B cell (primary cell): ENCODE measurements at places on chromosomes 11 and 22.

- DNase-seq = no peak
Observed at GRCh38 chr22:32854351-32854804, 52.9 kb downstream of the TIMP3 start.

- no peak for DNase-seq
Observed at GRCh38 chr11:78586452-78587046, 11.9 kb upstream of the NARS2 start.

- DNase-seq = peak; percentile 28
Observed at GRCh38 chr11:35227576-35228327, 88.8 kb downstream of the CD44 start.

DNA sequence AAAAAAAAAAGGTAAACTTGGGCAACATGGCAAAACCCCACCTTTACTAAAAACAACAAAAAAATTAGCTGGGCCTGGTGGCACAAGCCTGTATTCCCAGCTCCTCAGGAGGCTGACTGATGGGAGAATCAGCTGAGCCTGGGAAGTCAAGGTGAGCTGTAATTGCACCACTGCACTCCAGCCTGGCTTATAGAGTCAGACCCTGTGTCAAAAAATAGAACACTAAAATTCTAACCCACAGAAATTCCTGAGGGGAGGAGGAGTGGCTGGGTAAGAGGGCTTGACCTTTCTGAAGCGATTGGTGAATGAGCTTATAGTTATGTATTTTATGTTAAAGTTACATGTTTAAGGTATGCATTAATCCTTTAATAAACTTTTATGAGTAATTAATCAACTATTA, 53.3 kb downstream of the FAT3 start:
- DNase-seq = no peak

GRCh38 chr22:40838486-40838885, 18.0 kb downstream of the ST13 start:
- no peak for DNase-seq

- DNase-seq = peak; percentile 33
Observed at GRCh38 chr11:63871962-63872799, 33.3 kb downstream of the MARK2 start.

GRCh38 chr22:47051441-47052071, 289.1 kb downstream of the TBC1D22A start:
- DNase-seq = no peak

DNA sequence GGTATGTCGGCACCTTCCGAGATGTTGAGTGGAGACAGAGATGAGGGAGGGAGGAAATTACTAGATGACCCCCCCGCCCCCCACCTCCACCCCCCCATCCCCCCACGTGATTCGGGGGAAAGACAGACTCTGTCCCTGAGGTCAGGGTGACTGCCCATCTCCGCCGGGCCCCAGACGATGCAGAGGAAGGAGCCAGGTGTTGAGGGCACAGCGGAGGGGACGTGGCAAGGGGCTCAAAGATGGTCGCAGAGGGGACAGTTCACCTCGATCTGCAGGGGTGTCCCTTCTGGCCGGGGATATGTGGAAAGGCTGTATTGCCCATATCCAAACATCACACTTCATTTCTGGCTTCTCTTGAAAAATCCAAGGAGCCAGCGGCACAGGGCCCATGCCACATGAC, 14.1 kb downstream of the PHF21B start:
- DNase-seq = no peak

GRCh38 chr22:50529897-50530579, at the start of gene TYMP:
TYMP (minus strand) TSS chr22:50530012; CDS start chr22:50529709, 303 bp downstream.
- peak; percentile 90 for DNase-seq

GRCh38 chr22:19109198-19110063, 12.8 kb downstream of the DGCR2 start:
- DNase-seq = peak; percentile 78

DNA sequence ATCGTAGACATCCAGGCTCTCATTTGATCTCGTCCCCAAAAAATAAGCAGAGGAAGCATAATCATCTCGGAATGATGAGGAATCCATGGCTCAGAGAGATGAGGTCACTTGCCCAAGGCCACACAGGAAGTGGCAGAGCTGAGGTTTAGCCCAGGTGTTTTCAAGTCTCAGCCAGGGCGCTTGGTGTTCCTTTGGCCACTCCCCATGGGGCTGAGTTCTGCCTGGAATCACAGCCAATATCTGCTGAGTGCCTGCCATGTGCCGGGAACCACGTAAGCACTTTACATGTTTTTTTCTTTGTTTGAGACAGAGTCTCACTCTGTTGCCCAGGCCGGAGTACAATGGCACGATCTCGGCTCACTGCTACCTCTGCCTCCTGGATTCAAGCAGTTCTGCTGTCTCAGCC, 29.5 kb upstream of the MYH9 start:
- no peak for DNase-seq

DNA sequence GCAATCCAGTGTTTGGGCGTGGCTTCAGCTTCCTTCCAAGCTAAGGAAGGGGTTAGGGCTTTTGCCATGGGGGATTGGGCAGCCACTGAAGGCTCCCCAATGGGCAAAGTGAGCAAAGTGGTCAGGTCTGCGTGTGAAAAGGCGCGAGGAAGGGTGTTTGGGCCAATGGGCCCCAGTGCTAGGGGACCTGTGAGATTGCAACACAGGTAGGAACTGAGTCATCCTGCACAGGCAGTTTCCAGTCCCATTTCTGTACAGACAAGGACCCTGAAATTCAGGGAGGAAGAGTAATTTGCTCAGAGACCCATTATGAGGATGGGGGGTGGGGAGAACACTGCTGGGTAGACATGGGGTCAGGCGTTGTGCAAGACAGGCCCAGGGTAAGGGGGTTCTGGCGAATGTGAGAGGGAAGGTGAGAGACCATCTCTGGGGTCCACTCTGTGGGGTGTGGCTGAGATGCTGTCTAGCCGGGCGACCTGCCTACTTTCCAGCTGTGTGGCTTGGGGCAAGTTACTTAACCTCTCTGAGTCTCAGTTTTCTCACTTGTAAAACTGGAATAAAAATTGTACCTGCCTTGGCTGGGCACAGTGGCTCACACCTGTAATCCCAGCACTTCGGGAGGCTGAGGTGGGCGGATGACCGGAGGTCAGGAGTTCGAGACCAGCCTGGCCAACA, 7.3 kb downstream of the CCDC88B start:
- no peak for DNase-seq

GRCh38 chr11:130528298-130529261, 80.1 kb downstream of the ADAMTS15 start:
- DNase-seq = no peak

GRCh38 chr11:86811637-86812321, 11.4 kb downstream of the PRSS23 start:
- no peak for DNase-seq

- DNase-seq = no peak
Observed at GRCh38 chr11:78350091-78350645, 67.5 kb downstream of the GAB2 start.

DNA sequence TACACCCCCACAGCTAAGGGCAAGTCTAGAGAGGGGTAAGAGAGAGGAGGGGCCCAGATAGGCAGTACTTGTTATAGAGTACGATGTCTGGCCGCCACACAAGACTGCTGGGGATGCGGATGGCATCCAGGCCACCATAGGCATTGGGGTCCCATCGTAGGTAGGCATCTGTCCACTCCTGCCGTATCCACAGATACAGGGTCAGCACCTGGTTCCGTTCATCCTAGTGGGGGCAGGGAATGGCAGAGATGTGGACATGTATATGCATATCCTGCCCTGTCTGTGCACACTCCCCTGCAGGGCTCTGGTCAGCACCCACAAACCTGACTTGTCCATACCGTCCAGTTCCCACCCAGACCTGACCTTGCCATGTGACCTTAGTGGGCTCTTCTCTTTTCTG, 2.1 kb downstream of the CHRNA10 start:
- DNase-seq = no peak

- no peak for DNase-seq
Observed at GRCh38 chr22:46012182-46012880, 35.4 kb upstream of the WNT7B start.

GRCh38 chr22:23566705-23567475, 13.2 kb downstream of the IGLL1 start:
- no peak for DNase-seq

DNA sequence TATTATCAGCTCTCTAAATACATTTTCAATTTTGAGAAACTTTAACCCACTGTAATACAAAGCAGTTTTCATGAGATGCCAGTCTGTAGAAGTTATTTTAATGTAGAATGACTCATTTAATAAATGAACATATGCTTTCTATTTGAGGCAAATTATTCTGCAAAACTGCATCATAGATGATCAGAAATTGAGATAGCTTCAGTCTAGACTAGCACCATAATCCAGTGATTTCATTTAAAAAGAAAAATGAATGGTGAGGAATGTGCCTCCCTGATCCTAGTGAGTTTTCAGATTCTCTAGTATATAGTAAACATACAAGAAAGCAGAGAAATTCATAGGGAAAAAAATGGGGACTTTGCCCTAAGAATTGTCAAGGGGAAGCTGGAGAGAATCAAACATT, 66.1 kb downstream of the OR5AK2 start:
- no peak for DNase-seq

DNA sequence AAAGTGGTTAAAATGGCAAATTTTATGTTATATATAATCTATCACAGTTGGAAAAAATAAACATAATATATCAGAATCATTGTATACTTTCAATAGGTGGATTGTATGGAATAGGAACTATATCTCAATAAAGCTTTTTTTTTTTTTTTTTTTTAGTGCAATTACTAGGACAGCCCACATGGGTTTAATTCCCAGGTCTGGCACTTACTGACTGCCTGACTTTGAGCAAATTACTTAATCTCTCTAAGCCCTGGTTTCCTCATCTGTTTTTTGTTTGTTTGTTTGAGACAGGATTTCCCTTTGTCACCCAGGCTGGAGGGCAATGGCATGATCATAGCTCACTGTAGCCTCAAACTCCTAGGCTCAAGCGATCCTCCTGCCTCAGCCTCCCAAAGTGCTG, 26.1 kb upstream of the BAIAP2L2 start:
- no peak for DNase-seq

- no peak for DNase-seq
Observed at GRCh38 chr11:87251560-87251959, 213.8 kb downstream of the TMEM135 start.

DNA sequence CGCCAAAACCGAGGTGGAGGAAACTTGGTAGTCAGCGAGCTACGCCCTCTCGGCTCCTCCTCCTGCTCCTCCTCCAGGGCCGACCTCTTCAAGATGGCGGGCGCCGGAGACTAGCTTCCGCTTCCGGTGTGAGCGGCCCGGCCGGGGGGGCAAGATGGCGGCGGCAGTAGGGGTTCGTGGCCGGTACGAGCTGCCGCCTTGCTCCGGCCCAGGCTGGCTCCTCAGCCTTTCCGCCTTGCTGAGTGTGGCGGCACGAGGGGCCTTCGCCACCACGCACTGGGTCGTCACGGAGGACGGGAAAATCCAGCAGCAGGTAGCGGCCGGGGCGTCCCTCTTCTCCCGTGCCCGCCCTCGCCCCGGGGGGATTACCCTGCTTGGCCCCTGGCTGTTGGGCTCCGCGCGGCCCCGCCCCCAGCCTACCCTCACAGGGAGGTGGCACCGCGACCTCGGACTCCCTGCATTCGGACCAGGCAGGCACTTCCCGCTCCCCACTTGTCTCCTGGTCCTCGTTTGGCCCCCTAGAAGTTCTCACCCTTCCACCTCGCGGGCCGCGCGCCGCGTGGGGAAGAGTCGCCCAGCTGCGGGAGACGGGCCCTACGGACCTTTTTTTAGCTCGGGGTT, at the start of gene TTC17:
TTC17 (plus strand) TSS at position 120 of the 621 bp plus-strand sequence; CDS start at position 155, 35 bp downstream.
- DNase-seq = peak; percentile 93

DNA sequence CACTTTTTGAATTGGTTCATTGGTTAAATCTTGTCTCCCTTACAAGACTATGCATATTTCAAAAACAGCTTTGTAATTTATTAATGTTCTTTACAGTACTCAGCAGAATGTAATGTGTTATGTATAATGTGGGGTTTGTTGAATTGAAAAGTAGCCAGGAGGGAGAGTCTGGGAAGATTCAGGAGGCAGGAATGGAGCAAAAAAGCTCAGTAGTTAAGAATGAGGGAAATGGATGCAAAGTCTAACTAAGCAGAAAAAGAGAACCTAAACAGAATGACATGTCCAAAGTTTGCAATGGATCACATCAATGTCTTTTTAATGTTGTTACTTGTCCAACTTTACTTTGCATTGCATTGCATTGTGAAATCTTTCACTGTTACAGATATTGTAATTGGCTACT, 86.5 kb upstream of the CARD18 start:
- no peak for DNase-seq

- DNase-seq = peak; percentile 23
Observed at GRCh38 chr11:78450866-78451265, 33.2 kb upstream of the GAB2 start.

- peak; percentile 82 for DNase-seq
Observed at GRCh38 chr11:75706260-75706729, 11.3 kb upstream of the MOGAT2 start.

GRCh38 chr11:134714021-134714656, 302.1 kb upstream of the B3GAT1 start:
- no peak for DNase-seq

- DNase-seq = no peak
Observed at GRCh38 chr22:47143249-47143938, 380.9 kb downstream of the TBC1D22A start.

- no peak for DNase-seq
Observed at GRCh38 chr11:12439615-12440014, 62.2 kb downstream of the PARVA start.

DNA sequence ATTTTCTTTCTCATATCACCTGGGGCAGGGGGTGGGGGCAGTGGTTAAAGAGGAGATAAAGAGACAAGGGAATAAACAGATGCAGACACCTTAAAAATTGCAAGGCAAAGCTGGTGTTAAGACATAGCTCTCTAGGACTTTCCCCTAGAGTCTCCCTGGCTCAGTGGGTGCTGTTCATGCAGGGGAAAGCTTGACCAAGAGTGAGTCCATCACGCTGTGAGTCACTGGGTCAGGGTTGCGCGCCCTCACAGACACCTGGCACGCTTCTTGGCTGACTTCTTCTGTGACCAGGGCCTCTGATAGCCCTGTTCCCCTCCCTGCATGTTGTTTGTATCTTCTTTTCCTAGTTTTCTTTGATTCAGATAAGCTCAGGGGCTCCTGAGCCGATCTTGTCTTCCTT, 31.9 kb downstream of the COMMD9 start:
- DNase-seq = no peak

- no peak for DNase-seq
Observed at GRCh38 chr11:17840101-17840548, 105.5 kb downstream of the KCNC1 start.

GRCh38 chr11:66340596-66341501, 4.1 kb downstream of the BRMS1 start:
- no peak for DNase-seq

- DNase-seq = no peak
Observed at GRCh38 chr11:119484741-119485605, 62.0 kb upstream of the THY1 start.

- DNase-seq = no peak
Observed at GRCh38 chr11:123822032-123822431, 15.9 kb upstream of the OR6M1 start.

- DNase-seq = no peak
Observed at GRCh38 chr11:2904153-2905052, 18.8 kb upstream of the CDKN1C start.

DNA sequence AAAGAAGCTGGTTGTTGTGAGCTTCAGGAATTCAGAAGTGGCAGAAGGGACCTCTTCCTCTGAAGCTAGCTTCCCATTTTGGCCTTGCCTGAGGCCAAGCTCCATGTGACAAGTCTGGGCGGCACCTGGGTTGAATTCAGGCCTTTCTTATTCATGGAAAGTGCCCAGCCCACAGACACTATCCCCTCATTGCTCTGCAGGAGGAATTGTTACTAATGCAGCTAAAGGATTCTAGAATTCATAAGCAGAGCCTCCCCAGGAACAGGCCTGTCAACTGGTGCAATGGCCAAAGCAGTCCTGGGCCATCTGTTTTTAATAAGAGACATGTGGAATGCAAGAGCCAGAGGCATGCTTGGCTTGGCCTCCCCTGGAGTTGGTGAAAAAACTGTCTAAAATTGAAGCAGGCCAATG, 71.4 kb downstream of the SLC1A2 start:
- no peak for DNase-seq

- DNase-seq = peak; percentile 46
Observed at GRCh38 chr11:65649656-65650546, 12.0 kb downstream of the SIPA1 start.
